Germinal center (tissue), 1 donor: ENCODE measurements at places on chromosomes 4 and X.

- no peak for DNase-seq
Observed at GRCh38 chrX:13793897-13794296, 23.0 kb downstream of the GPM6B start.

- DNase-seq: no peak
Observed at GRCh38 chr4:183860731-183861130, 44.4 kb upstream of the STOX2 start.

- DNase-seq: no peak
Observed at GRCh38 chr4:172963498-172964294, 204.9 kb upstream of the GALNT7 start.

DNA sequence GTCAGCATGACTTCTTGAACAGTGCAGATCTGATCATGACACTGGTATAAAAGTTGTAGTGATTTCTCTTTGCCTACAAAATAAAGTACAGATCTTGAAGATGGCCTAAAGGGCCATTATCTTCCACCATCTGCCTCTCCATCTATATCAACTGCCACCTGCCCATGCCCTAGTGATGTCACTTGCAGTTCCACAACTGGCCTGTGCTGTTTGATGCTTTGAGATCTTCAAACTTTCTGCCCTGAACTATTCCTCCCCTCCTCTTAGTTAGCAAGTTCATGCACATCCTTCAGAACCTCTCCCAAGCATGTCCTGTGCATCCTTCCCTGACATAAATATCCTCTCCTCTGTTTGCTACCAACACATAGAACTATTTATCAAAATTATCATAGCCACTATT, 217.0 kb downstream of the SOWAHB start:
- no peak for DNase-seq

- no peak for DNase-seq
Observed at GRCh38 chr4:80173841-80174240, 23.5 kb upstream of the PRDM8 start.

GRCh38 chr4:154490583-154491340, 837 bp downstream of the DCHS2 start:
- DNase-seq: peak; percentile 13

DNA sequence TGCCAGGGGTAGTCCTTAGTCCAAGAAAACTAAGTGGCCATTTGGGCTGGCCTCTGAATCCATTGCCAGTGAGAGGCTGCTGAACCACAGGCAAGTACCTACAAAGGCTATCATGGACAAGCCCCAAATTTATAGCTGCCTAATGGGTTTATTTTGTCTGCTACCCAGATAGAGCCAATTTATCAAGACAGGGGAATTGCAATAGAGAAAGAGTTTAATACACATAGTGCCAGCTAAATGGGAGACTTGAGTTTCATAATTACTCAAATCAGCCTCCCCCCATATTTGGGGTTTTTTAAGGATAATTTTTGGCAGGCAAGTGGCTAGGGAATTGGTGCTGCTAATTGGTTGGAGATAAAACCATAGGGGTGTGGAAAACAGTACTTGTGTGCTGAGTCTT, 73.1 kb upstream of the BMP2K start:
- no peak for DNase-seq

GRCh38 chr4:56400560-56400959, 13.3 kb upstream of the AASDH start:
- DNase-seq: no peak

DNA sequence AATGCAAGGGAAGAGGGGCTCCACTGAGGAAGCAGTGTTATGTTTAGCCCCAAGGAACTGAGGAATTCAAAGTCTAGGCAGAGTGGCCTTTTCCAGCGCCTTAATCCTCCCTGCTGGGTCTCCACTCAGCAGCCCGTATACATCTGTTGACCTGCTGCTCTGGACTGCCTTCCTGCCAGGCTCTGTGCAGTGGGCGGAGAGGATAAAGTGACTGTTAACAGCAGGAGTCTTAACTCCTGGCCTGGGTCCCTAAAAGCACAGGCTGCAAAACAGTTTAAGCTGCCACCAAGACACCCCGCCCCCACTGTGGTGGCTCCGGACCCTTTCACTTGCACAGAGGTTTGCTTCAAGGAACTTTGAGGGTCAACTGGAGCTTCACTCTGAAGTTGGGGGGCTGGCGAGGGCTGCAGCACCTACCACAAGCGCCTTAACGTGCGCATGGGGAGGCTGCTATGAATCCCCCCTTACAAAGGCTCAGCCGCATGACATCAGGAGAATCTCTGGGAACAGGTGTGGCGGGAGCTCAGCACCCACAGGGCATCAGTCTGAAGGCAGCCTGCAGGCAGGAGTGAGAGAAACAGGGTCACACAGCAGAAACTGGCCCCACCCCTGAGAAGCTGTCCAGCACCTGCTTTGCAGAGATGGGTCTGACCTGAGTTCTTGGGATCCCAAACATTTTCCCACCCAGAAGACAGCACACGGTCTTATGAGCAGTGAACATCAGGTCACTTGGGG, 358.2 kb upstream of the GATB start:
- no peak for DNase-seq

DNA sequence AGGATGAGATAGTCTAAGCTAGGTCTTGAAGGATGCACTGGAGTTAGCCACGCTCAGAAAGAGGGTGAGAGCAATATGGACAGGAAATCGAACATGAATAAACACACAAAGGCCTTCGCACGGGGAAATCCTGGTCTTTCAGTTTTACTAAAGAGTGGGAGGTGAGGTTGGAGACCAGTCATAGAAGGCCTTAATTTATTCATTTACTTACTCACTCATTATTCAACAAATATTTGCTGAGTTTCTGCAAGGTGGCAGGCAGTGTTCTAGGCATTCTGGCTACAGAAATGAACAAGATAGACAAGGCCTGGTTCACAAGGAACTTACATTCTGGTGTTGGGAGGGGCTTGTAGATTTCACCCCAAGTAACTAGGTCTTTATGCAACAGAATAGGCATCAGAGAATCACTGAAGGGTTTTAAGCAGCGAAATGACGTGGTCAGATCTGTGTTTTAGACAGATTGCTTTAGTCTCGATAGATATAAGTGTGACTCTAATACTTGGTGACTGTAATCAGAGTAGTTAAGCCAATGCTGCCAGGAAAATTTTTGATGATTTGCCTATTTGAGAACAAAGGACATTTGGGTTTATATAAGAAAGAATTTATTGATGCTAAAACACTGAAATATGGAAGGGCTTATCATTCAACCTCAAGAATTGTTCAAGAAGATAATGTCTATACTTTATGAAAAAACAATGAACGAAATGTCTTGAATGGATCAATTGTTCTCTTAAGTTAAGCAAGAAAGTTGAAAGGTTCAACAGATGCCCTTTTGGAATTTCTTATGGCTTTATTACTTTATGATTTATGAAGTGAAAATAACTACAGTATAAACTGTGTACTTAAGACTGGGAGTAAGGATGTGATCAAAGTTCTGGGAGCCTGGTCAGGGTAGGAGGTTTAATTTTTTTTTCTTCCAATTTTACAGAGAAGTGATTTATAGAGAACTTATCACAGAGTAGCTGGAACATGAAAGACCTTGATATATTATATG, 184.4 kb upstream of the CASK start:
- no peak for DNase-seq

GRCh38 chrX:154300816-154301215, 5.2 kb downstream of the TKTL1 start:
- DNase-seq: no peak

GRCh38 chr4:183508697-183509335, 4.0 kb downstream of the ING2 start:
- DNase-seq: no peak

DNA sequence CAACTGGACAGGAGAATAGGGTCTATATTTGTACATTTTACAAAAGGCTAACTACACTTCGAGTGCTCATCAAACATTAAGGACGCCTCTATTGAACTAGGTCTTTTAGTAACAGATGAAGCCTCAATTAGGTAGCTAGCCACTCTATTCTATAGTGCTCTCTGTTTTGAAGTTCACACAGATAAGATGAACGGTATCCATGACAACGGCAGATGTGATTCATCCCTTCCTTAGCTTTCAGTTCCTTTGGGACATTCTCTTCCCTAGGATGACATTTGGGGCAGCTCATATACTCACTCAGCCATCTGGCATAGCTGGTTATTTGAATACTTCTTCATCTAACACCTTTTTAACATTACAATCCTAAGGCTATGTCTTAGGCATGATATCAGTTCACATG, 62.4 kb upstream of the WDFY3 start:
- DNase-seq: no peak

DNA sequence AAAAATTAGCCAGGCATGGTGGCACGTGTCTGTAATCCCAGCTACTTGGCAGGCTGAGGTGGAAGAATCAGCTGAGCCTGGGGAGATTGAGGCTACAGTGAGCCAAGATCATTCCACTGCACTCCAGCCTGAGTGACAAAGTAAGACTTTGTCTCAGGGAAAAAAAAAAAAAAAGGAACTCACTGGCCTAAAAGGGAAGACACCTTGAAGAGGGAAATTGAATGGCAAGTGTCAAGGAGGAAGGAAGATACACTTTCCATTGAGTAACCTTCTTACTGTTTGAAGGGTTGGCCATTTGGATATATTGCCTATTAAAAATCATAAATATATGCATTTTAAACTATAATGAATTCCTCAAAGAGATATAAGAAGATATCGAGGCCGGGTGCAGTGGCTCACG, 147.5 kb upstream of the FAM241A start:
- DNase-seq: no peak

- DNase-seq: no peak
Observed at GRCh38 chr4:82903737-82904136, 3.2 kb downstream of the THAP9 start.

DNA sequence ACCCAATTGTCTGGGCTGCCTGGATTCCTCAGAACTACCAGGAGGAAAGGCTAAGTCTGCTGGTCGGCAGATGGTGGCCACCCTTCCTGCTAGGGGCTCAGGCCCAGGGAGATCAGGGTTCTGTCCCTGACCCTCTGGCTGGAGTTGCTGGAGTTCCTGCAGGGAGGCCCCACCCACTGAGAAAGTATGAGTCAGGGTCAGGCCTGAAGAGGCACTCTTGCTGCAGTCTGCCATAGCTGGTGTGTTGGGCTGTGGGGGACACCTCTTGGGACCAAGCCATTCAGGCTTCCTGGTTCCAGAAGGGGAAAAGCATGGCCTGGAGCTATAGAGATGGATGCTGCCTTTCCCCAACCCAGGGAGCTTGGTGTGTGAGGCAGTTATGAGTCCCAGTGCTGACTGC, 40.4 kb upstream of the PCDH18 start:
- DNase-seq: no peak

- DNase-seq: no peak
Observed at GRCh38 chr4:138177278-138177968, 64.7 kb downstream of the SLC7A11 start.

DNA sequence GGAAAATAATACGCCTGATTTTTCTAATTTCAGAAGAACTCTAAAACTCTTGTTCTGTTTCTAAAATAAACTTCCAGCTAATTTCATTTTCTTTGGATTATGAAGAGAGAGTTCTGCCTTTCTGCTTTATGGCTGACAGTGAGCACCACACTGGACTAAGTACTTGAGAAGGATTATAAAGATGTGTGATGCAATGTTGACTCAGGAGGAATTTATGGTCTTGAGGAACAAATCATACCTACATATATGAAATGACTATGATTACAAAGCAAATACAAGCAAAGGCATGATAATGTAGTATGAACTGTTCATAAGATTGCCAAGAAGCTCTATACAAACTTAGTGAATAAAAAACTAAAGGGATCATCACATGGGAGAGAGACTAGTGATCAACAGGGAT, 13.0 kb upstream of the SLC25A5 start:
- DNase-seq: no peak

DNA sequence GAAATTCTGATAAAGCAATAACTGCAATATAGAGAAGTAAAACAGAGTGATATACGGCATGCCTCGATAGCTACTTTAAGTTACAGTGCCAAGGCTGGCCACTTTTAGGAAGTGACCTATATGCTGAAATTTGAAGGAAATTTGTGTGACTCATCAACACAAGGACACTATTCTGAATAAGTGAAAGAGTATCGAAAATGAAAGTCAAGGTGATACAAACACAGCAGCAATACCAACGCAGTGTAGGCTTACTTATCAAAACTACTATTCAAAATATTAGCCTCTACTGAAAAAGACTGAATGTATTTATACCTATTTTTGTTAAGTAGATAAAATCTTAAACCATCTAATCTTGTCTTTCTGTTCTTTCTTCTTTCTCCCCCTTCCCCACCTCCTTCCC, 459.9 kb upstream of the GNPDA2 start:
- no peak for DNase-seq

- no peak for DNase-seq
Observed at GRCh38 chr4:98661371-98662054, 3.1 kb upstream of the TSPAN5 start.

- DNase-seq: no peak
Observed at GRCh38 chr4:2357821-2358745, 60.4 kb downstream of the ZFYVE28 start.
